Fibroblast of skin of right quadriceps (primary cell): ENCODE measurements at places on chromosomes 3 and 15.

- DNase-seq, result no peak
Measured at GRCh38 chr3:151166161-151166560, 36.9 kb downstream of the GPR171 start.

DNA sequence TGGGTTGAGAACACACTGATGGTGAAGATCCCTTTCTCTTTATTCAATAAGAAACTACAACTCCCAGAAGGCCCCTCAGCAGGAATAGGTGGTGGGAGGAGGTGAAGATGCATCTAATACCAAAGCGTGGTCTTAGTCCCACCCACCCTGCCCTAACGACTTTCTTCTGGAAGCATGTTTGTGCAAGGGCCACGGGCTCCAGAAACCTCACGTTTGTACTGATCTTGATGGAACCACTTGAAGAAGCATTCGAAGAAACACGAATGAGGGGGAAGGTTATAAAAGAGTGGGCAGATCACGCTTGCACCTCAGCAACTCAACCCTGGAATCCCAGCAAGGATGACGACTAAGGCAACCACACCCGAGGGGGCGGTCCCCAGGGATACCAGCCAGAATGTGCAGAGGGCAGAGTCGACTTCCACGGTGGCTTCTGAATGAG, 10.6 kb upstream of the SLC25A36 start:
- no peak for DNase-seq

DNA sequence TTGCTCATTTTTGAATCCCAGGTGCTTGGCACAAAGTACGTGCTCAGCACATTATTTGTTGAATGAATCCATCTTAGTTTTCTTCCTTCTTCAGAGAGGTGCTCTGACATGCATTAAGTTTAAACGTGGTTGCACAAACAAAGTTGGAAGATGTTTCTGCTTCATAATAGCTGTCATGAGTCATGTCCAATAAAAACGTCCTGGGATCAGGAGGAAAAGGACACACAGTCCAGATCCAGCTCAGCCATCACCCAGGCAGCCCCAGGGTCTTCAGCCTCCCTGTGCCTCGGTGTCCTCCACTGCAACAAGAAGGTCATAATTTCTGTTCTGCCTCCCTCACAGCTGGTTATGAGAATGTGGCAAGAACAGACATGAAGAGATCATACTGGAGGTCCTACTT, 55.4 kb downstream of the CCNL1 start:
- DNase-seq, result no peak

- no peak for DNase-seq
Measured at GRCh38 chr3:195763076-195763830, 42.5 kb downstream of the MUC20 start.

DNA sequence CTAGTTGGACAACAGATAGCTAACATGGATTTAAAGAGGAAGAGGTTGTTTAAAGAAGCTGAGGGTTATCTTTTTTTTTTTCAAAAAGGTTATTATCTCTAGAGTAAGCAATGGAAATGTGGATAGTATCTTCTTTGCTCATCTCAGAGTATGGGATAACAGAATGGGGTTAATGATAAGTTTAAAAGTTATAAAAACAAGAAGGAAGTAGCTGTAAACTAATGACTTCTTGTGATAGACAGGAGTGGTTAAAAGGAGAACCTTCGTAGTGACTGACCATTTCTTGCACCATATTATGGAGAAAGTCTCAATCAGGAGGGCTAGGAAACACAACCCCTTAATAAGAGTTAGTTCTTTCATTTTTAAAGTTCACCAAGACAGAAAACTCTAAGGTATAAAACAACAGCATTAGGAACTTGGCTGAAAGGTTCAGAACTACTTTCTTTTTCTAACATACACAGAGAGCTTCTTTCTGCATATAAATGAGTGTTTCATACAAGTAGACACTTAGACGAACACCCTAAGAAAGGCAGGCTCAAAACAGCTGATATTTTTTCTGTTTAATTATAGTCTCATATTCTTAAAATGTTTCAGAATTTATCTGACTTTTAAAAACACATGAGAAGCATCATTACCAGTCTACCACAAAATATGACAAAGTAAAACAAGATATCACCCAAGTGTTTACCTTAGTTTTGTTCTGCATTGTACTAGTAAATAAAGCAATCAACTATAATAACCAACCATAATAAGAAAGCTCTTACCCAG, 140.0 kb downstream of the MEIS2 start:
- DNase-seq, result no peak

DNA sequence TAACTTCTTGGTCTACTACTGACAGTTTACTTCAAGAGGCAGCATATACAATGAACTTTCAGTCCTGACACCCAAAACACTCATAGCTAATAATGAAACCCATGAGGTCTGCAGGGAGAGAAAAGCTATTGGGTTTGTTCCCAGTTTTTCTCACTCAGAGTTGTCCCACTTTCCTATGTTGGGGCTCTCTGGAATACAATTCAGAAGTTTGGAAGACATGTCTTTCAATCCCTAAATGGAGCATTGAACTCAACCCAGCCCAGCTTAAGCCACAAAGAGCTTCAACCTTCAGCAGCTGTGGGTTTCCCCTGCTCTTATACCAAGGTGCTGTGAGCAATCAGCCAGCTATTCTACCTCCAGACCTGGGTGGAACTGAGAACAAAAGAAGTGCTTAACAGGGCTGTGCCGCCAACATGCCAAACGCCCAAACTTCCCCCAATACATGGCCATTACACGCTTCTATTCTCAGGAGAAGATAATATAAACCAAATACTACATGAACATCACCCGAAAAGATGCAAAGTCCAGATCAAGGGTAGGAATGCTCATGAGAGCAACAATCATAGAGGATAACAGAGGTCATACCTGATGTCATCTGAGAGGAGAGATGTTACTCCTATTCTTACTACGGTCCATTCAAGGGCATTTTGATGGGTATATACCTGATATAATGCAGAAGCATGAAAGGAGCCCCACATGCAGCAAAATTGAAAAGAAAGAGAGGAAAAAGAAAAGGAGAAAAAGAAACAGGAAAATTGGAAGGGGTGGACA, 131.2 kb upstream of the TGFBR2 start:
- no peak for DNase-seq

DNA sequence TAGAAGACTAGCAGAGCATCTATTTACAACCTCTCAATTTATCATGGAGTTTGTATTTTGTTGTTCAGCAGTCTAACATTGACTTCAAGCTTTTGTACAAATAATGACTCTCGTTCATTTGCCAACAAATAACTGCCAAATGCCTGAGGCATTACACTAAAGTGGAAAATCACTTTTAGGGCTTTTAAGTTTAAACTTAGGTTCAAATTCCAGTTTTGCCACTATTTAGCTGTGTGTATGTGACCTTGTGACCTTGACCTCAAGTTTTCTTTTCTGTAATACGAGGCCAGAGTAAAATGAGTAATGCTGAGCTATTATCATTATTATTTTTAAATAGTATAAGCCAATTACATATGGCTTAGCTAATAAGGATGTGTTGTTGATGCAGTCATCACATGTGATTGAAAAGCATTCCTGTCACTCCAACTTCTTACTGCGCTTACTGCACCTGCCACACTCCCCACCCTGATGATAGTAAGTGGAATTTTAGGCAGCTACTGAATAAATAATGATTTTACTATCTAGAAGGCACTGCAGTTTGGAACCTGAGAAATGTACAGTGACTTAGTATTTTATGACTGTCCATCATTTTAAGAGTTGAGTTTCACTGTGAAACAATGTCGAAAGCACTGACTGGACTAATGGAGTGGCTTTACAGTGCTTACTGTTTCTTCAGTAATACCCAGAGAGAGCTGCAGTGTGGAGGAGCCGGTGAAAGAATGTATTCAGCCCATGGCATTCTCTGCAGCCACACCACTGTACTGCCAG, 16.3 kb downstream of the ARL8B start:
- DNase-seq, result peak; percentile 19

GRCh38 chr3:52533623-52534280, at the start of gene NT5DC2:
NT5DC2 (minus strand) TSS chr3:52533857; CDS start chr3:52533737, 120 bp downstream.
- peak; percentile 84 for DNase-seq

DNA sequence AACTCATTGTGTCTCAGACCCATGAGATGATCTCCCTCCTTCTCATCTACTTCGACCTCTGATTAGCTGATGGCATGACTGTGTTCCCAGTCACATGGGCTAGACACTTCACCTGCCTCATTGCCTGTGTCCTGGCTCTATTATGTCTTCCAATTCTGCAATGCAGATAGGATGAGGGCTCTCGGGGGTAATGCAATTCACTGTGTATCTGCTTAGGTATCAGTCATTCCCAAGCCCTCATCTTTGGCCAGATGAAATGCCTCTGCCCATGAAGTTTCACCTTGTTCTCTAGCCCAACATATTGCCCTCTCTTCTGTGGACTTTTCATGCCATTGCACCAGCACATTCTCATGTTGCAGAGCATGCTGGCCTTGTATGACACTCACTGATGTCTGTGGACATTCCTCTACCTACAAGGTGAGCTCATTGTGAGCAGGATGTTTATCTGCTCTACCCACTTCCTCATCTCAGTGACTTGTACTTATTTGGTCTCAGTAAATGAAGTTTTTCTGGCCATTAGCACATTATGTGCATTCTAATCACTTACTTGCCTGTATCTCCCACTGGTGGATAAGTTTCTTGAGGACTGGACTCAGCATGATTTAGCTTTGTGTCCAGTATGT, 32.3 kb downstream of the MOBP start:
- no peak for DNase-seq

DNA sequence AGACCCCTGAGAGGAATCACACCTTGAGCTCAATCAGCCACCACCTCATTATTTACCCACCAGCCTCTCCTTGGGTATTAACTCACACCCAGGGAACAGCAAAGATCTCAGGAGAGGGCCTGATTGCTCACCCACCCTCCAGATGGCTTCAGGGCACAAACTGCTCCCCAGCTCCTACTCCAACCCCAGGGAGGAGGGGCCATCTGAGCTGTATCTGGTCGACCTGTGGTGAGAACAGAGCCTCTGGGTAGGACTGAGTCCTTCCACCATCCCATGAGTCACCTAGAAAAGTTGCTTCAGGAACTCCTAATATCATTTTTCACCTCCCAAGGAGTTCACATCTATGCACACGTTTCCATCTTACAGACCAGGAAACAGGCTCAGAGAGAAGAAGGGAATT, 44.8 kb upstream of the HES1 start:
- DNase-seq, result peak; percentile 91

DNA sequence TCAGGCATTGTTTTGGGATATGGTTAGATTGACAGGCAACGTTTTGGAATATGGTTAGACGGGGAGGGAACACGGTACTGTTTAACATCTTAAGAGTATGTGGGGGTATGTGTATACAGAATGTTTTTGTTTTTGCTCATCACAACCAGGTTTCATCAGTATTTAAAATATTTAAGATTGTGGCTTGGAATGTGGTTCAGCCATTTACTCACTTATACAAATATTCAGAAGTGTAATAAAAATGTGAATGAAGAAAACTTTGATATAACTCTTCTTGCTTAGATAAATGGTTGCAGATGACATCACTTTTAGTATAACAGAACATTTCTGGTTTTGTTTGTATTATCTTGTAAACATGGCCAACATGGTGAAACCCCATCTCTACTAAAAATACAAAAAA, 3.9 kb upstream of the PAK2 start:
- peak; percentile 62 for DNase-seq

GRCh38 chr15:99390667-99391066, 139.4 kb downstream of the LRRC28 start:
- no peak for DNase-seq

GRCh38 chr15:28960979-28961378, 75.2 kb downstream of the APBA2 start:
- DNase-seq, result peak; percentile 55

DNA sequence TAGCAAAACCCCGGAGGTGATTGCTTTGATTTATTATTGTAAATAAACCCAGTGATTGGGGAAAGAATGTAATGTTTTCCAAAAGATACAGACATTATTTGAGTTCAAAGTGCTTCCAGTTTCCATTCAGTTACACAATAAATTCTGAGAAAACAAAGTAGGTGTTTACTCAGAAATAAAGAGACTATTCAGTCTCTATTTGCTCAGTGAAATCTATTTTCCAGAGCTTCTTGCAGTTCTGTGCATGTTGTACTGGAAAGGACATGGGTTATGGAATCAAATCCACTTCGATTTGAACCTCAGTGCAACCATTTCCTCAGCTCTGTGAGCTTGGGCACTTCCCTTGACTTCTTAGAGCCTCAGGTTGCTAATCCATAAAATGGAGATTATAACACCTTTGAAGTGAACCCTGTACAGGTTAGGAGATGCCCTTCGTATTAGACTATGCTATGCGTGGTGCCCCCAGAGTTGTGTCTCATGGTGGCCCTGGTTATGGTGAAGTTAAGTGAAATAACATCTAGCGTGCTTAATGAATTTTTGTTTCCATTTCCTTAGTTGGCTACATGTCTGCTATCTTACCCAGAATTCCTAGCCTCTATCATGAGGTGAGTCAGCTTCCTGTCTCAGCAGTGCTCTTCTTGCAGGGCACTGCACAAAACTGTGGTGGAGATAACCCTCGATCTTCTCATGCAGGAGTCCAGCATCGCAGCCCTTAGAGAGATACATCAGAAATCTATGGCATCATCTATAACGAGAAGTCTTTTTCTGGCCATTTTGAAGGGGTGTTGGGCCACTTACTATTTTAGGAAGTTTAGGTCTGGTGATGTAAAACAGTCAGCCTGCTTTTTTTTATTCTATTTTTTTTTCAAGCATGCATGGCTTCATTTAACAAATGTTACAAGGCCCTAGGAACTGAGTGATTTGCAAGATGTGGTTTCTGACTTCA, 97.7 kb downstream of the RPL39L start:
- DNase-seq, result peak; percentile 39

- peak; percentile 56 for DNase-seq
Measured at GRCh38 chr3:100401674-100402041, 319 bp downstream of the LNP1 start.

DNA sequence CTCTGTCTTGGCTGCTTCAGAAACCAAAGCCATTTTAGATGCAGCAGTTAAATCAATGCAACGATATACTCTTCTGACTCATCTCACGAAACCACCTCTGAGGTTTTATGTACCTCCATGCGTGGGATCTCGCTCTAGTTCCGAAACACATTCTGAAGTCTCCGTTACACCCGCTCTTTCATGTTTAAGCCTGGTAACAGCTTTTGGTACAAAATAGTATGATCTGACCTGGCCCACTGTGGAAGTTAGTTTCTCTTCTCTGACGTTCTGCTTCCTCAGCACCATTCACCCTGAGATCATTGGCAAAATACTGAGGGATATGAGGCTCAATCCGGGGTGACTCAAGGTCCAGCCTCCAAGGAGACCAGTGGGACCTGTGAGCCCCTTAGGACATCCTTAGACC, 121.9 kb downstream of the TMEM266 start:
- DNase-seq, result no peak

- DNase-seq, result no peak
Measured at GRCh38 chr15:64071931-64072765, 21.5 kb downstream of the CIAO2A start.
